Pancreas (tissue), 10 donors: ENCODE measurements at places on chromosomes 13 and 19. TPM values are rescaled to one million over a fixed set of nuclear protein-coding genes. Genes with fewer than 3 reads are reported as not detected.

C19orf33 gene
- 19.4 TPM for polyA plus RNA-seq

URAD gene
- not detected for polyA plus RNA-seq

HTR2A gene
- 0.08 TPM for polyA plus RNA-seq

CALR3 gene
- polyA plus RNA-seq = not detected

GRK1 gene
- 0.04 TPM for polyA plus RNA-seq

NCR1 gene
- polyA plus RNA-seq = not detected

CEBPA gene
- polyA plus RNA-seq = 4.4 TPM

ABCA7 gene
- polyA plus RNA-seq = 131 TPM

TUBB4A gene
- polyA plus RNA-seq = 1.3 TPM

WDR88 gene
- not detected for polyA plus RNA-seq

FLT1 gene
- polyA plus RNA-seq = 1.1 TPM

NCCRP1 gene
- 0.96 TPM for polyA plus RNA-seq

ZNF582 gene
- 2.6 TPM for polyA plus RNA-seq

ZNF154 gene
- polyA plus RNA-seq = 3.4 TPM

ZNF223 gene
- polyA plus RNA-seq = 2.5 TPM

RXFP2 gene
- polyA plus RNA-seq = 0.02 TPM

MEF2B gene
- polyA plus RNA-seq = 2.8 TPM

GEMIN7 gene
- polyA plus RNA-seq = 16.6 TPM

ADGRE2 gene
- 0.31 TPM for polyA plus RNA-seq

FAM124A gene
- polyA plus RNA-seq = 1.1 TPM

ADAMTS10 gene
- 46.6 TPM for polyA plus RNA-seq

EFNB2 gene
- 4.4 TPM for polyA plus RNA-seq

KATNAL1 gene
- 1.1 TPM for polyA plus RNA-seq

SYT5 gene
- polyA plus RNA-seq = 41.1 TPM

PSPN gene
- 1.1 TPM for polyA plus RNA-seq

FAAP24 gene
- 0.34 TPM for polyA plus RNA-seq

CGB8 gene
- polyA plus RNA-seq = not detected

ZNF491 gene
- polyA plus RNA-seq = 1.2 TPM

ZNF580 gene
- polyA plus RNA-seq = 35.0 TPM

SAMD4B gene
- 103 TPM for polyA plus RNA-seq

GAPDHS gene
- polyA plus RNA-seq = not detected

ZNF420 gene
- polyA plus RNA-seq = 5.1 TPM

GJA3 gene
- 0.40 TPM for polyA plus RNA-seq

TNFSF13B gene
- polyA plus RNA-seq = 1.6 TPM

MBD3L2 gene
- not detected for polyA plus RNA-seq

RDH8 gene
- not detected for polyA plus RNA-seq

VSTM1 gene
- polyA plus RNA-seq = not detected

ANKLE1 gene
- polyA plus RNA-seq = 0.23 TPM

ATP12A gene
- polyA plus RNA-seq = not detected

CCDC194 gene
- not detected for polyA plus RNA-seq

ZNF578 gene
- 0.15 TPM for polyA plus RNA-seq

CD70 gene
- polyA plus RNA-seq = not detected

LRRC8E gene
- polyA plus RNA-seq = 2.6 TPM

ODAD3 gene
- polyA plus RNA-seq = 1.8 TPM

SPTBN4 gene
- 9.4 TPM for polyA plus RNA-seq

SPIB gene
- 0.80 TPM for polyA plus RNA-seq
